Activated CD4-positive, alpha-beta T cell treated with anti-CD3 and anti-CD28 coated beads, Interleukin-2, amount 50 U/mL, for 48 hours (primary cell): ENCODE measurements at places on chromosomes 4 and X.

DNA sequence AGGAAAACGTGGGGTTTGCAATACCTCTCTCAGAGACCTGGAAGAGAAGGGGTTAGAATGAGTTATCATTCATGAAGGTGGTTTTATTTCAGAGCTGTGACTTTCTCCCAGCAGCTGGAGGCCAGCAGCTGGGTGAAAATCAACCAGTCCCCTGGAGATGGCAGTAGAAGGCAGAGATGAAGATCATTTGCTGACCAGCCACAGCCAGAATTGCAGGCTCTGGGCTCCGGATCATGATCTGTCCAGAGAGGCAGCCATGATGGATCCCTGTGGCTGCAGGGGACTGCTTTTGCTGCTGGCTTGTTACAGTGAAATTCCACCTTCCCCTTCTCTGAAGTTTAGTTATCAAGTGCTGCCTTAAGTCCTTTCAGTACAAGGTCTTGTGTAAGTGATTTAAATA is 46.9 kb upstream of the TAB3 start:
- no peak for DNase-seq

GRCh38 chr4:38073596-38074234 is 113.5 kb downstream of the PTTG2 start:
- no peak for DNase-seq

GRCh38 chr4:169245061-169245460 is 25.7 kb downstream of the SH3RF1 start:
- DNase-seq = no peak

GRCh38 chrX:133892337-133892736 is 93.1 kb downstream of the GPC3 start:
- no peak for DNase-seq

DNA sequence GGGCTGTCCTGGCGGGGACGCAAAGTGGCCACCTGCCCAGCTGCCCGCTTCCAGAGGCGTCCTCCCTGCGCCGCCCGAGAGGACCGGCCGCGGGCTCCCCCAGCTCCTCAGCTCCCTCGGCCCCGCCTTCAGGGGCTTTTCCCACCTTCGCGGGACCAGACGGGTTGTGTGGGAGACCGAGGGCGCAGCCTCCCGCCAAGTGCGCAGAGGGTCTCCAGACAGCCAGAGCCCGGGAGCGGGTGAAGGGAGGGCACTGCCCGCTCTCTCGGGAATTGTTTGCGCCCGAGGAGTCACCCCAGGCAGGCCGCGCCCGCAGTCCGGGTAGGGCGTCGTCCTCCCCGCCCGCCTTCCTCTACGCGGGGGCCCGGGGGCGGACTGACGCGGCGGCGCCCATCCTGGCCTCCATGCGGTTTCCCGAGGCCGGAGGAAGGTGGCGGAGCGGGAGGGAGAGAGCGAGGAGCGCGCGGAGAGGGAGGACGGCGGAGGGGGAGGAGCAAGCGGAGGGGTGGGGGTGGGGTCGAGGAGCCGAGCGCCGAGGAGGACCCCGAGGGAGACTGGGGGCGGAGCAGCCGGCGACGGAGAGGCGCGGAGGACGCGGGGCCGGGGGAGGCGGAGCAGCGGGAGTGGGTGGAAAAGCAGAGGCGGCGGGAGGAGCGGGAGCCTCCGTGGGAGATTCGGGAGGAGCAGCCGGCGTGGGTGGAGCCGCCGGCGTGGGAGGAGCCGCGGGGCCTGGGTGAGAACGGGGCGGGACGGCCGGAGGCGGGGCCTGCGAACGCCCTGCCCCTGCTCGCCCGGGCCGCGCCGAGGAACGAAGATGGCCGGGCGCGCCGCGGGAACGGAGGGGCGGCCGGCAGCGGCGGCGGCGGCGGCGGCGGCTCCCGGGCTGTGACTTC is 47.5 kb downstream of the CLDN34 start:
- DNase-seq = peak; percentile 67

- peak; percentile 87 for DNase-seq
Observed at GRCh38 chr4:6720202-6720699, 4.3 kb downstream of the BLOC1S4 start.

GRCh38 chrX:31170792-31171191 is 99.0 kb upstream of the FTHL17 start:
- DNase-seq = no peak

- no peak for DNase-seq
Observed at GRCh38 chr4:29046781-29047180, 1673.4 kb upstream of the PCDH7 start.

GRCh38 chr4:81833576-81833975 is 361.9 kb upstream of the RASGEF1B start:
- no peak for DNase-seq
